ENCODE measurements at places on chromosomes 12 and 14.

DNA sequence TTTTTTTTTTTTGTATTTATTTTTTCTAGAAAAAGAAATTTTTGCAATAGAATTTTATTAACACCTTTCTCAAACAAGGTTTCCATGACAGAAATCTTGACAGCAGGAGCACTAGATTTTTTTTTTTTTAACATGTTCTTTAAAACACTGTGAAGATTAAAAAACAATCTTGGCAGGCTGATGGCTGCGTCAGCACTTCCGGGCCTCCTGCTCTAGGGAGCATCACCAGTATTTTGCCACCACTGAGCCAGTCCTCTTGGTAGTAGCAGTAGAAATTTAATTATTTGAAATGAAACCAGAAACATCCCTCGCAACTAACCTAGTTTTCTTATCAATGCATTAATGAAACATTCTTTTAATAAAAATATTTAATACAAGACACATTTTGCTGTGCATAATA lies 99.6 kb downstream of the APAF1 start:
- DNase-seq = no peak

DNA sequence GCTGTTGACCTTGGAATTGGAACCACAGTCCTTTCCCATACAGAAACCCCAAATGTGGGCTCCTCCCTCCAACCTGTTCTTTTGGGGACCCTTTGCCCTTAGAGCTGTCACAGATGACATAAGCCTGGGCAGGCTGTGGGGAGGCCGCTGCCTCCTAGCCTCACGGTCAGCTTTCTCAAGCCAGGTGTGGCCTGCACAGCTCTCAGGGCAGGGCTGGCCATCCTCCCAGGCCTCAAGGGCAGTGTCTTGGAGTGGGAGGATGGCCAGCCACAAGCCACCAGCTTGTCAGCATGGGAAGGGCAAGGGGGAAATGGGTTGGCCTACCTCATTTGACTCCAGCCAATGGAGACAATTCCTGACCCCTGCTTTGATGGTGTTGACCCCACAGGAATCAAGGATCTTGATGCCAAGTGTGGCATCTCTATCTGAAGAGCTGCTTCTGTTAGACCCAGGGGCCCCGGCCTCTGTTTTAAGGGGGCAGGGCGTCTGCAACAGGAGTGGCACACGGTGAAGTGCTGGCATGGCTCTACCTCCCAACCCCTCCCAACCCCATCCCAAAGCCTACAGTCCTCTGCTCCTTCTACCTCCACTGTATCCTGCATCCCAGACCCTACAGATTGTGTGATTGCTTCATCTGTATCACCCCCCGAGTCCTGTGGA lies 11.5 kb downstream of the CBLN3 start:
- no peak for DNase-seq

DNA sequence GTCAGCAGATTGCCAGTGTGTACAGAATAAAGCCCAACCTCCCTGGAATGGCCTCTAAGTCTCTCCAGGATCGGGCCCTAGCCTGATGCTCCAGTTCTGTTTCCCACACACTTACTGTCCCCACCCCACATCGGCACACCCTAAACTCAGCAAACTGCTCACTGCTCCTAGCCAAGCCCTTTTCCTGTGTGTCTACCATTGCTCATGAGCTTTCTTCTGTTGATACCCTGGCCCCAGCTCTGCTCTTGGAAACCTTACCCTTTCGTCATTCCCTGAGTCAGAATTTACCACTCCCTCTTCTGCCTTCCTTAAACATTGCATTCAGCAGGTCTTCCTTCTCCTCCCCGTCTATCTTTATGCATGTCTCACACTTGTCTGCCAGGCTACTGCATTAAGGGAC lies 158.9 kb downstream of the TMX1 start:
- no peak for DNase-seq

- DNase-seq = no peak
These were observed 279.9 kb upstream of the SYT1 start for GRCh38 chr12:78584695-78585094.

Measured in stimulated activated CD8-positive, alpha-beta memory T cell treated with anti-CD3 and anti-CD28 coated beads, Interleukin-7, amount 100 ng/mL, for 1 hour (primary cell).